Anterior cingulate cortex (tissue), 58 donors: ENCODE measurements at places on chromosomes 3 and 15.

DNA sequence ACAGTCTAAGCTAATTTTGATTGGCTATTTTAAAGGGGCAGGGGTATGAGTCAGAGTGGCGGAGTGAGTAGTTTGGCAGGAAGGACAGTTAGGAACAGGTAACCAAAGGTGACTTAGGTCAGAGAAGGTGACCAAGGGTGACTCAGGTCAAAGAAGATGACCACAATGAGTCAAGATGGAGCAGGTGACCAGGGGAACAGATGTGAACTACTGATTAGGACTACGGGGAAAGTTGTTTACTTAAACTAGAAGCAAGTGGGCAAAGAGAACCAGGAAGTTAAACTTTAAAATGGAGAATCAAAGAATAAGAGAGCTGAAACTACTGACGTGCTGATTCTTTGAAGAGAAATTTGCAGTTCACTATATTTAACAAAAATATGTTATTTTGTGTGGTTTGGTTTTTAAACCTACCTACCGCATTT is 14.1 kb upstream of the CA12 start:
- no peak for DNase-seq

- DNase-seq = no peak
Observed at GRCh38 chr3:170699158-170700053, 113.5 kb upstream of the SLC7A14 start.

GRCh38 chr3:31041161-31041978 is 146.9 kb upstream of the GADL1 start:
- no peak for DNase-seq

DNA sequence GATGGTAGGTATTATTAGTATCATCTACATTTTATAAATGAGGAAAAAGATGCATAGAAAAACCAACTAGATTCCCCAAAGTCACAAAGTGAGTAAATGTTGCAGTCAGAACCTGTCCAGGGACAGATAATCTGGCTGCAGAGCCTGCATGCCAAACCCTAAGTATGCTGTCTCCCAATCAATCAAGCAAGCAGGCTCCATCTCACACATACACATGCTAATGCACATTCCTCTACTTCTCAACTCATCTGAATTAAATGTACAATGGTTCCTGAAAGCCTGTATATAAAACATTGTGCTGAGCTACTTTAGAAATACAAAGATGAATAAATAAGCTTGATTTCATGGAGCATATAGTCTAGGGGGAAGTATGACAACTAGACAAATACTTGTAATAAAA is 101.0 kb downstream of the CBLB start:
- no peak for DNase-seq

DNA sequence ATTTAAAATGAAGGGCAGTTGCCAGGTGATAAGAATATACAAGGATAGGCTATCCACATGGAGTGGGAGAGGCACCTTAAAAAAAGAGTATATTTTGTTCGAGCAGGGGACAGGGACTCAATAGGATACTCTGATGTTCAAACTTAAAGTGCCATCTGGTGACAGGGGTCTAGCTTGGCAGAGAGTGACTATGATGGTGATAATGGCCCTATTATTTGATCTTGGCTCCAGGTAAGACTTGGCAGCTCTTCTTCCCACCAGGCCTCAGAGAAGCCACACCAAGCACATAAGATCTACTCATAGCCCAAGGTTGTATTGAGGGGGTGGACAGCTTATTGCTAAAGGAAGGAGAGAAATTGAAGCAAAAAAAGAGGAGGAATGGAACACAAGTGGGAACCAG is 109.0 kb upstream of the MANF start:
- no peak for DNase-seq

- peak; percentile 24 for DNase-seq
Observed at GRCh38 chr15:68187559-68187958, 17.6 kb downstream of the CALML4 start.

- no peak for DNase-seq
Observed at GRCh38 chr3:128009952-128010846, 42.0 kb upstream of the SEC61A1 start.

DNA sequence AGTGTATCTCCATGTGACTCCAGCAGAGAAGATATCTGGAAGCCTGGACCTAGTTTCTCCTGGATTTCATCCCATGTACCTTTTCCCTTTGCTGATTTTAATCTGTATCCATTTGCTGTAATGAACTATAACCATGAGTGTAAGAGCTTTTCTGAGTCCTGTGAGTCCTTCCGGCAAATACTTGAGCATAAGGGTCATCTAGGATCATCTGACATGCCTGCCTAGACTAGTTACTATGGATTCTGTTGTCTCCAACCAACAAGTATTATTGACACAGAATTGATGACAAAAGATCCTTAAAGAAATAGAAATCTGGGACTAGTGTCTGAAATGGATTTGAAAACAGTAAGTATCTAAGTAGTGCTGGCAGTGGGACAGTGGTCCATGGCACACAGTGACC is 11.3 kb upstream of the UBE3A start:
- no peak for DNase-seq

- DNase-seq = no peak
Observed at GRCh38 chr3:11384074-11384473, 111.9 kb downstream of the ATG7 start.

GRCh38 chr3:25576831-25577454 is 87.8 kb downstream of the TOP2B start:
- DNase-seq = no peak

- no peak for DNase-seq
Observed at GRCh38 chr3:107430996-107431245, 53.7 kb downstream of the CCDC54 start.

DNA sequence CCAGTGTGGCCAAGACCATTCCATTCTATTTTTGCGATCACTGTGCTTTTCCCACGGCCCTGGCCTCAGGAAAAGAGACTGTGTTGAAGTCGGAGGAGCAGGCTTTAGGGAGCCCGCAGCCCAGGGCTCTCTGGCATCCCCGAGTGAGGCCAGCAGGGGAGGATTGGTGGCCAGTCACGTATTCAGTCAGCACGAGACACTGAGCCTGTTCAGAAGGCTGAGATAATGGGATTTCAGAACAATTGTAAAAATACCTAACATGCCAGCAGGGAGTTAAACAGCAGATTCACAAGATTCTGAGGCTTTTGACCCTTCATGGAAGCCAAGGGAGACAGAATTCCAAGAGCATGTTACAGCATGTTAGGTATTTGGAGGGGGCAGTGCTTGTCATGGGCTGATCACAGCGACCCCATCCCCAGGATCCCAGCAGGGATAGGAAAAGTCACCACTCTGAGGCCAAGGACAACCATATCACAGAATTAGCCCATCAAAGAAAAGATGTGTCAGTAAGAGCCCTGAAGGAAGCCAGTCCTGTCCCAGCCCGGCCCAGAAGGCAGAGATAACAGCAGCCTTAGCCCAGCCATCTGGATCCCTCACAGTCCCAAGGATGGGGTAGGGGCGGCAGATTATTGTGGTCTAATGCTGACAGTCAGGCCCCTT is 40.6 kb downstream of the AMOTL2 start:
- no peak for DNase-seq

DNA sequence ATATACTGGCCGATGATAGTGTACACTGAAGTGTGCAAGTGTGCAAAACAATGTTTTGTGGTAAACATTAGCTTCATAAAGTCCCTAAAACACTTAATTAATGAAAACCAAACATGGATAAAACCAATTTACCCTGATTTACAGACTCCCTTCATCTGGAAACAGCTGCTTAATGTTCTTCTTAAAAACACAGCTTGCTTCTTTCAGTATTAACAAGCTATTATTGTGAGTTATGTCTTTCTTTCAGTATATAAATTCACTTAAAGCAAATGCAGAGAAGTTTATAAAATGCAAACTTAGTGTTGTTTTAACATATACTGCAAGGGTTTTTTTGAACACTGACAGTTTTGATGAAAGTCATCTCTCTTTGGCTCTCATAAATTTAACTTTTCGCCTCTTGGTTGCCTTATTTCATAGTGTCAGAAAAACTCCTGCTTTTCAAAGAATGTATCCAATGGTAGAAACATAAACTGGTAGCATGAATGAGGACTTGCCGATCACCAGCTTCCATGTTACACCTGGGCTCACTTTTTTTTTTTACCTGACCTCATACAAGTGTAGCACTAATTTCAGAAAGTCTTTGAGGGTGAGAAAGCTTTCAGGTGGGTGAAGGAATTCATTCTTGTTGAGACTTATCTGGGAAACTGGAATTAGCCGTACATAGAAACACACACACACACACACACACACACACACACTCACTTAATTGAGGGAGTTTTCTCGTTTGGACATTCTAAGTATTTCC is 532.2 kb downstream of the ROBO2 start:
- no peak for DNase-seq

DNA sequence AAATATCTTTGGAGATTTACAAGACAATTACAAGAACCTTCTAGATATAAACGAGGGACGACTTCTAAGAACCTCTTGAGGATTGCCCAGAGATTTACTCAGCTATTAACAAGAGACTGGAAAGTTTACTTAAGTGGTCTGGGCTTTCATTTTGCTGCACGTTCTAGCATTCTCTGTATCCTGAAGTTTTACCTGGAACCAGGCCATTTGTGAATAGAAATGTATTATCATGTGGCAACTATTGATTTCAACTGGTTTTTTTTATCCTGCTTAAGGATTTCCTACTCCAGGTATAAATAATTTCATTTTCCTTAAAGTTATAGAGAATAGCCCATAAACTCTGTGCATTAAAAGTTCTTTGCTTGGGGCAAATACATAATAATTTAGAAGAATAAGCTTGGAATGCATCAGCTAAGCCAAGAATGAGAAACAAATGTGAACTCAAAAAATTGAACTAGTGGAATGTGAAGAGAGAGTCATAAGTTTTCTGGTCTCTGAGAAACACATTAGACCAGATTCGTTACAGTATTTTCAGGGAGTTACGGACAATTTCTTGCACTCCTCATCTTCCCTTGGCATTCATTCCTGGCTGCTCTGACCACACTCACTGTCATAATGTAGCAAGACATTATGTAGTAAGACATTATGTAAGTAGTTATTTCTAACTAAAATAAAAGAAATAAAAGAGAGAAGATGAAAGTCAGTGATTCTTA is 1.3 kb downstream of the AQP9 start:
- DNase-seq = no peak

- no peak for DNase-seq
Observed at GRCh38 chr3:101513419-101513986, 491 bp upstream of the SENP7 start.

- DNase-seq = no peak
Observed at GRCh38 chr3:134060561-134061385, 31.0 kb upstream of the SLCO2A1 start.

- no peak for DNase-seq
Observed at GRCh38 chr3:196793246-196793645, 53.6 kb downstream of the PAK2 start.

DNA sequence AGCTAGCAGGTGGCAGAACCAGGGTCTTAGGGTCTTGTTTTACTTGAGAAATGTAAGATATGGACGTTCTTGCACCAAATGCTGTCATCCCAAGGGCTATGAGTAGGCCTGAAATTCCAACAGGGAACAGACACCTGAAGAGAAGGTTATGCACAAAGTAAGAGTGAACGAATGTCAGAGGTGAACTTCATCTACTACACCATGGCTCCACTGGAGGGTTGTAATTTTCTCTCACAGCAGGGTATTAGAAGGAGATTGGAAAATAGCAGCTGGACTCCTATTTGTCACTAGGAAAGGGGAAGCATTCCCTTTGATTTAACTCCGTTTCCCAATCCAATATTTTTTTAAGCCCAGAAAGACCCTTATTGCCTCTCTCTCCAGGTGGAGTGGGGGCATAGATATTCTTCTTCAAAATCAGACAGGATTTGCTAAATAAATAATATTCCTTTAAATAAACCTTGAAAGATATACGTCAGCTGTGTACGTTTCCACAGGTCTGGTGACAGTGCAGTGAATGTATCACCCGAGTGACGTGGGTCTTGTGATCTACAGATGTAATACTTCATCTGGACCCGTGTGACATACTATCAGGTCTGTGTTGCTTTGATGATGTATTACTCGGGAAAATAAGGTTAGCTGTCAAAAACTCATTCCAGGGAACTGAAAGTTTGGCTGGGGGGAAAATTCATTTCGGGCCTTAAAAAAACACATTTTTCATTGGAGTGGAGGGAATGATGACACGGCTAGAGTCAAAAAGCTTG is 302.6 kb downstream of the CHL1 start:
- DNase-seq = no peak

DNA sequence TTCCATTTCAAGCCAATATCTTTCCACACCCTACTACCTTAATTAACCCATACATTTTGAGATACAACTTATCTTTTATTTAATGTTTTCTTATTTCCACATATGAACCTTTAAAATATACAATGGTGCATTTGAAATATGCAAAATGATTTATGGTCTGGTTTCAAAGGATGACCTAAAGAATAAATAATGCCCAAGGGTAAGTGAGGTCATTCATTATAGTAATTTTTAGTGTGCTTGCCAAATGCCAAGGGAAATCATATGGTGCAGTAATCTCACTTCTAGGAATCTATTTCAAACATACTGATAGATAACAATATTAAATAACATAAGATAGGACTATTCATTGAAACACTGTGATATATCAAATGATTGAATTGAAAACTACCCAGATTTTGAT is 1055.4 kb downstream of the AGBL1 start:
- no peak for DNase-seq

GRCh38 chr3:43391621-43392020 is 105.3 kb downstream of the SNRK start:
- no peak for DNase-seq

GRCh38 chr3:64638981-64639481 is 48.8 kb downstream of the ADAMTS9 start:
- no peak for DNase-seq

- no peak for DNase-seq
Observed at GRCh38 chr15:99987119-99987506, 253.9 kb upstream of the LYSMD4 start.

GRCh38 chr3:59595830-59596229 is 546.0 kb upstream of the CFAP20DC start:
- no peak for DNase-seq

DNA sequence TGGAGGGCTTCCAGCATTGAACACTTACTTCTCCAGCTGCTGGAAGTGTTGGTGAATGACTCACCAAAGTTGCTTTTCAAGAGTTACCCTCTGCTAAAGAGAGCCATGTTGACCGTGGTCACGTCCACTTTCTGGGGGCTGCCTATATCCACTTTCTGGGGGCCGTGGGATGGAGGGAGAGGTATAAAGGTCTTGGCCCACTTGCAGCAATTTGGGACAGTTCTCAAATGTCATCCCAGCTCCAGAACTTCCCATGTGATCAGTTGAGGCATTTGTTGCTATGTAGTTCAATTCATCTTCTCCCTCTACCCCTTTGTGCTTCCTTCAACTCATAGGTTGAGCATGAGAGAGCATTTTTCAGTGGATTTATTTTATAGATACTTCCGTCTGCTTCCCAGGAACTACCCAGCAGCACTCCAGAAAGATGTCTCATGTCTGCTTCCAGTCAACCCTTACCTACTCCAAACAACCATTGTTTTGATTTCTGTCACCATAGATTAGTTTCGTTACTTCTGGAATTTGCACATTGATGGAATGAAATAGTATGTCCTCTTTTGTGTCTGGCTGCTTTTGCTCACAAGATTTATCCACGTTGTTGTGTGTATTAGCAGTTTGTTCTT is 130.6 kb downstream of the TCF12 start:
- no peak for DNase-seq

- DNase-seq = no peak
Observed at GRCh38 chr15:64105113-64105704, 9.4 kb downstream of the SNX1 start.
